ENCODE measurements at places on chromosomes 7 and 10.
A peak's percentile ranks its signal among the peaks of the same experiment; 100 is the strongest.

DNA sequence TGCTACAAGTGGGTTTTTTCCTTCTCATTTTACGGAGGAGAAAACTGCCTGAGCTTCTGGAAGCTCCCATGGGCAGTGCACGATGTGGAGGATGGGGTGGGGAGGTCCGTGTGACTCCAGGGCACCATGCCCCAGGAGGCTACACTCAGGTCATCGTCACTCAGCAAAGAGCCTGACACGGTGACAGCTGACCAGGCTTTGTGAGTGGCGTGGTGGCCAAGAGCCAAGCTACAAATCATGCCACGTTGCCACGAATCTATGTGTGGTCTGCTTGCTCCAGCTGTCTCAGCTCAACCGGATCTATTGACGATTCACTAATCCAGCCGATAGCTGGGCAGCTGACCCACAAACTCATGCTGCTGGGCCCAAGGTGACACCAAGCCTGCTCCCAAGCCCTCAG is 27.6 kb upstream of the C10orf71 start:
- no peak for DNase-seq

- DNase-seq: no peak
Observed at GRCh38 chr10:58704671-58705141, 192.0 kb downstream of the BICC1 start.

DNA sequence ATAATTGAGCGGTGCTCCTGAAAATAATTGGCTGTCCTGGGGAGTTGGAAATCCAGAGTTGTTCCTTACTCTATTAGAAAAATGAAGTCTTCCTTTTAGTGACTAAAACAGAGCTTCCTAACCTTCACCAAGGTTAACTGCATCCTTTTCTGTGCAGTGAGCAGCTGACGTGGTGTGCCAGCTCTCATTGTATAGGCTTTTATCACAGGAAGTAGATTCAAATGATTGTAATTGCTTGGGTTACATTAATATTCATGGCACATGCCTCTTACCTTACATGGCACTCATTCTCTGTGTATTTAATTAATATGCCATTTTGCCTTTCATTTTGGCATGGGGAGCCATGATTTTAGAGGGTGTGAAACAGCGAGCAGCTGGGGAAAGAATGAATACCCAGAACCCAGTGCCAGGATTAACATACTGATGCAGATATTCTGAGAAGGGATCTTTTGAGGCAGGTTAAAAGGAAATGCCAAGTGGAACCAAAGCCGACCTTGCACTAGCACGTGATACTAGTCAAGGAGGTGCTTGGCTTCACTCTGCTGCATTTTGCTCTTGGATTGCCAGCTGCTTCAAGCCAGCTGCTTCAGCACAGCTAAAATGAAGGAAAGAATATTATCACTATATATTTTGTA is 115.3 kb downstream of the ST7 start:
- no peak for DNase-seq

DNA sequence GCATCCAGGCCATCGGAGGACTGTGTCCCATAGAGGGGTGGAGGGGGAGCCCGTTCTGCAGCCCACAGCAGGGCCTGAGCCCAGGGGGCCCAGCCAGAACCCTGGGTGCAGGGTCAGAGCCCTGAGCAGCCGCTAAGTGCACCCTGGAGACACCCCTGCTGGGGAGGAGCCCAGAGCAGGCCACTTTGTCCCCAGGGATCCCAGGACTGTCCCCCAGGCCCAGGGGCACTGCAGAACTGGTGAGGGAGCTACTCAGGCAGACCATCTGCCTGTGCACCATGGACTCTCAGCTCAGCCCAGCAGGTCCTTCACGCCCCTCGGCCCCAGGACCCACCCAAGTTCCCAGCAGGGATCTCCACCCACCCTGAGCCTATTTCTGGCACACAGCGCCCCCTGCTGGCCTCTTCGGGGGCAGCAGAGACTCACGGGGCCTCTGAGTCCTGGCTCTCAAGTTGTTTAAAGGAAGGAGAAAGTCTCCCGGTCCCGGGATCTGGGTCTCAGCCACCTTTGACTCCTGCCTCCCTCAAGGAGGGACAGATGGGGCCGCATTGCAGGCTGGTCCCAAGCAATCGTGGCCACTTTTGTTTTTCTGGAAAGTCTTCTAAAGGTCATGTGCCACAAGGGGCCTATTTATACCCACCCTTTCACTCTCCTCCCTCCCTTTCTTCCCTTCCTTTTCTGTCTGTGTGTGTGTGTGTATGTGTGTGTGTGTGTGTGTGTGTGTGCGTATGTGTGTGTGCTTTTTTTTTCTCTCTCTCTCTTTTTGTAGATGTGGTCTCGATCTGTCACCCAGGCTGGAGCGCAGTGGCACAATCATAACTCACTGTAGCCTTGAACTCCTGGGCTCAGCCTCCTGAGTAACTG is 90.3 kb downstream of the MYL10 start:
- DNase-seq: peak; percentile 36

GRCh38 chr7:143283381-143283780 is 1.4 kb upstream of the TMEM139 start:
- no peak for DNase-seq

DNA sequence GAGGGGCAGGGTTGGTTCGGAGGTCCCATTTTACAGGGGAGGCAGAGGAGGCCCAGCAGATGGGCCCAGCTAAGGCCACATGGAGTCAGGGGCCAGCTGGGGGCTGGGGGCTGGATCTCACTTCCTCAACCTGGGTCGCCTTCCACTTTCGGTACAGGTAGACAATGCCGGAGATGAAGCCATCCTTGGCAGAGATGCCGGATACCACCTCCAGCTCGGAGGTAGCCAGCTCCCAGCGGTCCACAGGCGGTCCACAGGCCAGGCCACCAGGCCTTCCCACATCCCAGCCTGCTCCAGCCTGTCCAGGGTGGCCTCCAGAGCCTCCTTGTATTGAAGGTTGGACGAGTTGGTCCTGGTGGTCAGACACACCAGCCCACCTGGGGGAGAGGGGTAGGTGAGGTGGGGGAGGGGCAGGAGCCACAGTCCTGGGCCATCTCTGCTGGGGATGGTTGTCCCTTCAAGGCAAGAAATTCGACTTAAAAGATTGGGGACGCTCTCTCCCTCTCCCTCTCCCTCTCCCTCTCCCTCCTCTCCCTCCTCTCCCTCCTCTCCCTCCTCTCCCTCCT is 3.9 kb downstream of the CLDN4 start:
- no peak for DNase-seq

DNA sequence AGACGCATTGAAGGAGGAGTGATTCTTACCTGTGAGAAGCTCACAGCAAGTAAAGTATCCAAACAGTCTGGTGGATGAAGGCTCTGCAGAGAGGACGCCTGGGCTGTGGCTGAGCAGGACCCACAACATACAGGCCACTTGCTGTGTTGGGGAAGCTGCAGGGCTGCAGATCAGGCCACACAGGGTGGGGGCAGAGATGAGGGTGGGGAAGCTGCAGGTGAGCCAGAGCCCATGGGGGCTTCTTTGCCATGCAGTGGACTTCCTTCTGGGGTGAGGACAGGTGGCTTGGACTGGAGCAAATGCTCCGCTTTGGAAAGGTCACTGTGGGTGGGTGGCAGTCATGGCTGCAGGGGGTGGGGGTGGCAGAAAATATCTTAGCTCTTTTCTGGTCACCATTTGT is 214.8 kb downstream of the GLRX3 start:
- DNase-seq: no peak

- DNase-seq: no peak
Observed at GRCh38 chr7:3082831-3083230, 39.2 kb upstream of the CARD11 start.

GRCh38 chr7:6256677-6257535 is 15.5 kb downstream of the CYTH3 start:
- no peak for DNase-seq

GRCh38 chr7:114481999-114482398 is 67.4 kb downstream of the FOXP2 start:
- no peak for DNase-seq

- DNase-seq: no peak
Observed at GRCh38 chr10:58662314-58662713, 149.6 kb downstream of the BICC1 start.

GRCh38 chr7:36747280-36748016 is 23.2 kb upstream of the AOAH start:
- DNase-seq: no peak

DNA sequence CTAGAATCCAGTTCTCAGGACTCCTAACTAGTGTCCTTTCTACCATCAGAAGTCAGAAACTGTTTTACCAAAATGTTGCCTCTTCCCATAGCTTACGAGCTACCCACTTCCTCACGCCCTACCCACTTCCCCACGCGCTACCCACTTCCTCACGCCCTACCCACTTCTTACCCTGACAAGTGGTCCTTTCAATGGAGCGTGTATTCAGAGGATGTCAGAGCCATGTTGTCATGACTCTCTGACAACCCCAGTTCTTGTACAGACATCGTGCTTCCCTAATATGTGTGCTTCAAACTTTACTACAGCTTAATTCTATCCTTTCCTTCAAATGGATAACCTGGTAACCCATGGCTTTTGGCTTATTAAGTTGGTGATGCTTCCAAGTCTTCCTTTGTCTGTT is 84.8 kb upstream of the PHF14 start:
- no peak for DNase-seq

GRCh38 chr7:38756521-38756920 is 125.3 kb upstream of the AMPH start:
- DNase-seq: no peak

- no peak for DNase-seq
Observed at GRCh38 chr10:22801785-22802184, 87.4 kb upstream of the PIP4K2A start.

- DNase-seq: no peak
Observed at GRCh38 chr10:72740528-72740927, 48.6 kb downstream of the MCU start.

DNA sequence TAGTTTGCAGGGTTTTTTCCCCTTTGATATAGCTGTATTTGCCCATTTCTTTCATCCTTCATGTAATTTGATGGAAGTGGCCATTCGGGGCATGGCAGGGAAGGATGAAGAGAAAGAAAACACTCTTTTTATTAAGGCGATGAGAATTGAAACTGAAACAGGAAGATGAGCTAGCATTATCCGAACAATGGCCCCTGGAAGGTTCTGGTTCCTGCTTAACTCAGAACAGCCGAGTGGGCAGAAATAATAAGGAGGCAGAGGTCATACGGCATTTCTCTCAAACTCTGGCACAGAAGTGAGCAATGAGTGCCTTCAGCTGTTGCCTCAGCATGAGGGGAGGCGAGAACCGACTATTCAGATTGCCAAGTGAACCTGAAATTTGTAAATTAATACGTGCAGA is 113.2 kb upstream of the MYO3A start:
- DNase-seq: no peak

DNA sequence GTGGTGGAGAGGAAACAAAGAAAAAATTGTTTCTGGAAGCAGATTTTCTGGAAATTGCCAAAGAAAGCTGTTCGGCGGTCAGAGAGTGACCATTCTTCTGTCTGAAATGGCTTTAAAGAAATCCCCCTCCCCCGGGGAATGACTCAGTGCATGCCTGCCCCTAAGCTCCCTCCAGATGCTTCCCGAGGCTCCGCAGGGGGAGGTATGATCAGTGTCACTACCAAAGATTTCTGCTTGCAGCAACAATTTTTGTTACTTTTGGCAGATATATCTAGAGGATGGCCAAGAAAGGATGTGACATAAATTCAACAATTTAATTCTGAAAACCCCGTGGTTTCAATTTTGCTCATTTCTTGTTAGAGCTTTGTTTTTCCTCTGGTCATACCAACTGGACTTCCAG is 163.9 kb downstream of the JCAD start:
- DNase-seq: no peak

DNA sequence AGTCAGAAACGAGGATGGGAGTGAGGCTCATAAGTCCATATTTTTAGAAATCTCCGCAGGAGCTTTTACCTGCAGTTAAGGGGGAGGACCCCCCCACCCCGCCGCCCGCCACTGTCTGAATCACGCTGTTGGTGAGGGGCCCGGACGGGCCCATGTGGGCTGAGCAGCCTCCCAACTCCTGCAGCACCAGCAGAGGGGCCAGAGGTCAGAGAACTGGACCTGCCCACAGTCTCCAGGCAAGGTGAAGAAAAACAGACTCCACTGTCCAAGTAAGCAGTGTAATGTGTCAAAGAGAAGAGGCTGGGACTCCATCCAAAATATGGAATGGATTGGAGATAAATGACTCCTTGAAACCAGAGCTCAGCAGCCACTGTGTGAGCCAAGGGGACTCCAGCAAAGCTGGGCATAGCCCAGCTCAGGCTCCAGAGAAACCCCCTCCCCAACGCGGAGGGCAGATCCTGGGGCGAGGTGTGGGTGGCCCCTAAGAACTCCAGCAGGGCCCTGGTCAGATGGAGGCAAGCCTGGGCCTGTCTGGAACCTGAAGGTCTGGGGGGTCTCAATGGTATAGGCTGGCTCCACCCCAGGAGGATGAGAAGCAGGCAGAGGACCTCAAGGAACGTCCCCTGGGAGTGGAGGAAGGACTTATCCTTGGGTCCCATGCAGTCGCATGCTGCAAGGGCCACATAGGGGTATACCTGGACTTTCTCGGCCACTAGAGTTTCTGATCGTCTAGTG is 128.5 kb upstream of the TNS3 start:
- DNase-seq: no peak

Measured in bone marrow (tissue), 2 donors.